ENCODE measurements at places on chromosomes 1 and 21.

- no peaks in the 10 kb centered on the region for H3K4me1 ChIP-seq
- peaks cover 18% of the 10 kb centered on the region for H3K36me3 ChIP-seq
- DNase-seq: no peak
- H3K27ac ChIP-seq: no peak overlapping the region
- H3K4me3 ChIP-seq: no peak overlapping the region
Measured at GRCh38 chr1:244419024-244419423, 32.7 kb downstream of the ADSS2 start.

DNA sequence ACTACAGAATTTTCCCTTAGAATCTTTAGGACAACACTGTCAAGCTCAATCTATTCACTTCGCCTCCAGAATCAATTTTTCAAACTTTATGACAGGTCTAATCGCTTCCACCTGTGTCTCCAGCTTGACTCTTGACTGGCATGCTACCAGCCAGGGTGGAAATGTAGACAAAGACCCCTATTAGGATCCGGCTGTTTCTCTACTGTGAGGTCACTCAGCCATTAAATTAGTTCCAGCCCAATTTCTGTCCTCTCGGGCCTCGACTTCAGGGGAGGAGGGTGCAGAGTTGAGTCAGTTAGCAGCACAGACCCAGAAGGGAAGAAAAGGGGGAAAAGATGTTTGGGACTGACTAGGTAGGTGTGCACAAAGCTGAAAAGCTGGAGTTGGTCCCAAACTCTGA, 78.5 kb downstream of the HLCS start:
- no peaks in the 10 kb centered on the region for H3K27me3 ChIP-seq
- H3K4me1 ChIP-seq: no peaks in the 10 kb centered on the region
- DNase-seq: no peak
- no peaks in the 10 kb centered on the region for H3K36me3 ChIP-seq
- no peak overlapping the region for H3K27ac ChIP-seq

DNA sequence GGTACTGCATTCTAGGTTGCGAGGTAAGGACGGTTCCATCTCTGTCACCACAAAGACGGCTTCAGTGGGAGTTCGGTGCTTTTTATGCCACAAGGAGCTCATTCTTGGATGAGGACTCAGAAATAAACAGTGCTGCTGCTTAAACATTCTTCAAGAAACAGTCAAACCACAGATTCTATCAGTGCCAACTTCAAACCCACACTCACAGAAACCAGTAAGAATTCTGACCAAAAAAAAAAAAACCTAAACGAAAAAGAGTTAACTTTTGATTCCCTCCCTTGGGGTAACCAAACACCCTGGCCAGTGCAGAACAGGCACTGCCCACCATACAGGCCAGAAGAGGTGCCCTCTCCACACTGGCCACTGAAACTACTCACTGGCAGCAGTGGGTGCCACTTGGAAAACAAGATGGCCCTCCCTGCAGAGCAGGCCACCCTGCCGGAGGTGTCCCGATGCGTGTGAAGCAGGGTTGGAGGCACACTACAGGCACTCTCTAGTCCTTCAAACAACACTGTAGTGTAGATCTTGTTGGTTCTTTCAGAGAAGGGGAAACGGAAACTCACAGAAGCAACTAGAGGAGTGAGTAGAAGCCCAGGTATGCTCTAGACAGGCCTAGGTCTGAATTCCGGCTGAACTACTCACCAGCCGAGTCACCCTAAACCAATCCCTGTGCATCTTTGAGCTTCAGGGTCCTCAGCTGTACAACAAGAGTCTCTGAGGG, 87.3 kb upstream of the TLR5 start:
- peaks cover 3% of the 10 kb centered on the region for H3K27me3 ChIP-seq
- H3K4me1 ChIP-seq: peaks cover 20% of the 10 kb centered on the region
- peak overlapping the region; percentile 96 for H3K27ac ChIP-seq
- DNase-seq: peak; percentile 98
- peak overlapping the region; percentile 1 for H3K4me3 ChIP-seq

DNA sequence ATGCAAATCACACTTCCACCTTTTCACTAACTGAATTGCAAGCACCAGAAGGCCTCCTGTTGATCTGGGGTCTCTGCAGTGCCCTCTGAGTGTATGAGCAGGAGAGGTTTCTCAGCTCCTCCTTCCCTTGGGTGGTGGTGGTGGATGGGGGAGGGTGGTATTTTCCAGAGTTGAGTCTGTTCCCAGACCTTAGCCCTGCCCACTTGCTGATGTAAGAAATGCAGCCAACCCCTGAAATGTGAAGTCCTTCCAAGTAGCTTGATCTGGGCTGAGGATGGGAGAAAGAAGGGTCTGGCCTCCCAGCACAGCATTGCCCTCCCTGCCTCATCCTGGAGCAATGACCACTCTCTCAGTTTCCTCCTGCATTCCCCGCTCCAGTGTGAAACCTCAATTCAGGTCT, 6.3 kb upstream of the FOXD2 start:
- H3K4me1 ChIP-seq: peaks cover 2% of the 10 kb centered on the region
- H3K36me3 ChIP-seq: no peaks in the 10 kb centered on the region
- peak; percentile 59 for DNase-seq
- H3K27ac ChIP-seq: no peak overlapping the region
- H3K4me3 ChIP-seq: no peak overlapping the region

DNA sequence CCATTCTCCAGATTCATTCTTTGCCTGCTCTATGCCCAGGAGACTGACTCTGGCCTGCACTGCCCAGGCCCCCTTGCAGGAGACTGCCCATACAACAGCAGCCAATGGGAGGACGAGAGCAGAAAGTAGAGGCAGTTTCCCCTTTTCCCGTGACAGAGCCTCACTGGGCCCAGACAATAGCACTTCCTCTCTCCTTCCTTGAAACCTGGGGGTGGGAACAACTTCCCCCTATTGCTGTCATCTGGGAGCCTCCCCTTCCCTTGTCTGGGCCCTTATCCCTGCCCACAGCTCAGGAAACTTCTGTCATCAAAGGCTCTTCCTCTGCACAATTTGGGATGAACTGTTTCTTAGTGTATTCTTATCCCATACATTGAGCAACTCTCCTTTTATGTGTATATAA, 60.8 kb upstream of the KCNJ15 start:
- no peak overlapping the region for H3K27ac ChIP-seq
- H3K36me3 ChIP-seq: no peaks in the 10 kb centered on the region
- no peak overlapping the region for H3K4me3 ChIP-seq

DNA sequence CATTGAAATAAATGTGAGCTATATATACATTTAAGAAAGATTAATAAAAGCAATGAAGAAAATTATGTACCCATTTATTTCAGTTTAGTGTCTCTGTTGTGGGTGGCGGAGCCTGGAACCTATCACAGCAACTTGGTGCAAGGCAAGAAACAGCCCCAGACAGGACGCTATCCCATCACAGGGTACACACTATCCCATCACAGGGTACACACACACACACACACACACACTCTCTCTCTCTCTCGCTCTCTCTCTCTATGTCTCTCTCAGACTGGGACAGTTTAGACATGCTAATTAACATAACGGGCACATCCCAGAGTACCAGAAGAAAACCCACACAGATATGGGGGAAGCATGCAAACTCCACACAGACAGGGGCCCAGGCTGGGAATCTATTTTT, 6.5 kb upstream of the IL6R start:
- no peak for DNase-seq
- no peaks in the 10 kb centered on the region for H3K36me3 ChIP-seq
- no peak overlapping the region for H3K4me3 ChIP-seq
- no peaks in the 10 kb centered on the region for H3K4me1 ChIP-seq
- peaks cover 11% of the 10 kb centered on the region for H3K27me3 ChIP-seq

DNA sequence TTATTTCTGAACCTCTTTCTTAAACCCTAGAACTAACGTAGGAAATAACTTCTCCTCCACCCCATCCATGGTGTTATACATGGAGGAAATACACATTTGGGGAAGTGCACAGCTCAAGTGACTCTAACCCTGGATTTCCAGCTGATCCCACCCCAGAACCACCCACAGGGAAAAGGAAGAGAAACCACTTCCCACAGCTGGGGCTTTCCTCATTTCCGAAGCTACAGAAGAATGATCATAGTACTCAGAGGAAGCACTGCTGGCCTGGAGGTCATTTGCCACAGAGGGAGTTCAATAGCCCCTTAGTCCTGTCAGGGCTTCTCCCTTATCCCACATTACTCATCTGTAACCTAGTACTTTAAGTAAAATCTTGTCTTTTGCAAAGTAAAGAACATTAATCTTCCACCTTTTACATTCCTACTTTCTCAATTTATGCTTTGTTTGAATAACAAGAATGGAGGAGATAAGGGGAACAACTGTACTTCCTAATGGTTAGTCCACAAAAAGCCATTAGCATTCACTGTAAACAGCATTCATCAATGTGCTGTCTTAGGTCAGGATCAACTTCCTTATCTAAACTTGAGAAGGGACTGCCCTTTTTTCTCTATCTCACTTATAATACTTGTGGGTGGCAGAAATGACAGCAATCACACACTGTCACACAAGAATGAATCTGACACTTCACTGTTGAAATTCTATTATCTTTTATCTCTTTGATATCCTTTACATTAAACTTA, 63.0 kb upstream of the RGS1 start:
- peak; percentile 61 for DNase-seq
- H3K36me3 ChIP-seq: no peaks in the 10 kb centered on the region
- H3K27ac ChIP-seq: no peak overlapping the region
- no peaks in the 10 kb centered on the region for H3K27me3 ChIP-seq
- H3K4me3 ChIP-seq: no peak overlapping the region

- DNase-seq: no peak
- no peak overlapping the region for H3K27ac ChIP-seq
- no peaks in the 10 kb centered on the region for H3K36me3 ChIP-seq
- no peak overlapping the region for H3K4me3 ChIP-seq
Measured at GRCh38 chr1:200372885-200373181, 37.0 kb downstream of the ZNF281 start.

DNA sequence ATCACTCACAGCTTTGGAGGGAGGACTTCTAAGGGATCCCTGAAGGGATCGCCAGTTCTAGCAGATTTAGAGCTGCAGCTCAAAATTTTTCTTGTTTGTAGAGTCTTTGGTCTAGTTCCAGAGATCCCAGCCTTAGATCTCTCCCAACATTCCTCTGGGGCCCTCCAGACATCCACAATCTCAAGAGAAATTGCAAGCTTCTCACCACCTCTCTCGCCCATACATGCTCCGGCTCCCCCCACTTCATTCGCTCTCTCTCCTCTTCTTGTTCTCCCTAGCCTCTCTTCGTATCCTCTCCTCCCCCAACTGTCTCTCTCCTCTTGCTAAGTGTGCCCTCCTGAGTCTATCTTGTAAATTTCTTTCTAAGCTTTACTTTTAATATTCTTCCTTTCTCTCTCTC, 15.1 kb upstream of the TUT4 start:
- H3K27me3 ChIP-seq: peaks cover 7% of the 10 kb centered on the region
- peak overlapping the region; percentile 14 for H3K4me3 ChIP-seq
- no peak overlapping the region for H3K27ac ChIP-seq
- DNase-seq: peak; percentile 22
- no peaks in the 10 kb centered on the region for H3K4me1 ChIP-seq
- no peaks in the 10 kb centered on the region for H3K36me3 ChIP-seq

DNA sequence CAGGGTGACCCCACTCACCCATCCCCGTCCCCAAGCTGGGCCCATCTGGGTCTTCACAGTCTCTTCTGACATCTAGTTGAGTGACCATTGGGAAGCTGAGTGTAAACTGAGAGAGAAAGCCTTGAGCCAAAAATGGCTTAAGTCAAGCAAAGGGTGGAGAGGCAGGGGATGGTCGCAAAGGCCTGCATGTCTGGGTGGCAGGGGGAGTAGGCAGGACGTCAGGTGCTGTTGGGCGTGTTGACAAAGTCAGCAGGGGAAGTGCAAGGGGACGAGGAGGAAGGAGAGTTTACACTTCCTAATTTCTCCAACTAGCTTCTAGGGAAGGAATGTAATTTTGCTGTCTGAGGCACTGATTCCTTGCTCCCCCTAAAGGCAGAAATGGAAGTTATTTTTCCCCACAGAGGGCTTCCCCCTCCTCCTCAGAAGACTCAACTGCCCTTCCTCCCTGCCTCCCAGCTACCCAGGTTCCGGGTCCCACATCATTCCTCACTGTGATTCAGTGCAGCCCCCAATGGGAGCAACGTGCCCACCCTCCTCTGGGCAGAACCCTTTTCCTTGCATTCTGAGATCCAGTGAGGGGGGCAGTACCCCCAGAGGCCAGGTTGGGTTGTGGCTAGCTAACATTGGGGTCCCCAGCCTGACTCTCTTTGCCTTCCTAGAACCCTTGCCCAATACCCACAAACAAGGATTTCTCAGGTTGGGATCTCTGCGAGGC, 1.2 kb upstream of the ADORA1 start:
- H3K4me1 ChIP-seq: peaks cover 4% of the 10 kb centered on the region
- H3K27me3 ChIP-seq: peaks cover 33% of the 10 kb centered on the region
- H3K27ac ChIP-seq: no peak overlapping the region
- H3K4me3 ChIP-seq: no peak overlapping the region

- DNase-seq: no peak
- H3K4me1 ChIP-seq: peaks cover 10% of the 10 kb centered on the region
- no peak overlapping the region for H3K27ac ChIP-seq
- H3K4me3 ChIP-seq: no peak overlapping the region
Measured at GRCh38 chr1:207883660-207884250, 27.2 kb downstream of the CD34 start.

DNA sequence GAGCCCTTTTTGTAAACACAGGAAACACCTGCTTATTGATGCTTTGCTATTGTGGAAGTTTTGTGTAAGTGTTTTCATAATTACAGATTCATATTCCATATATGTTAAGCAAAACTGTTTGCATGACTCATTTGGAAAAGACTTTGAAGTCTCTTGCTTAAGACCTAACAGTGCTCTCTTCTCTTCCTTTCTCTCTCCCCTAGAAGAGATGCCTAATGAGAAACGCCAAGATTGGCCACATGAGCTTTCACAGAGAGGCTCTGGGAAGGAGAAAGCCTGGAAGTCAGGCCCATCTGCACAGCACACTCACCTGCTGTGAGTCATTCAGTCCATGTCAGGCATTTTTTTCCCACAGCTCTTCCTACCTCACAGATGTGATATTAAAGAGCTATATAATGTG, 101.6 kb upstream of the PALMD start:
- H3K4me1 ChIP-seq: peaks cover 6% of the 10 kb centered on the region
- H3K27me3 ChIP-seq: no peaks in the 10 kb centered on the region
- no peaks in the 10 kb centered on the region for H3K36me3 ChIP-seq
- H3K4me3 ChIP-seq: no peak overlapping the region
- DNase-seq: peak; percentile 67

- H3K27me3 ChIP-seq: no peaks in the 10 kb centered on the region
- no peak overlapping the region for H3K27ac ChIP-seq
- no peaks in the 10 kb centered on the region for H3K4me1 ChIP-seq
- H3K4me3 ChIP-seq: no peak overlapping the region
- no peaks in the 10 kb centered on the region for H3K36me3 ChIP-seq
- no peak for DNase-seq
Measured at GRCh38 chr1:107670397-107671040, 294.5 kb downstream of the VAV3 start.

- no peak overlapping the region for H3K4me3 ChIP-seq
- no peaks in the 10 kb centered on the region for H3K36me3 ChIP-seq
- H3K27ac ChIP-seq: no peak overlapping the region
- H3K27me3 ChIP-seq: no peaks in the 10 kb centered on the region
Measured at GRCh38 chr1:168966217-168966616, 140.3 kb upstream of the ATP1B1 start.

GRCh38 chr21:42404539-42404938, 837 bp downstream of the UBASH3A start:
- no peak overlapping the region for H3K27ac ChIP-seq
- no peaks in the 10 kb centered on the region for H3K27me3 ChIP-seq
- no peak overlapping the region for H3K4me3 ChIP-seq
- H3K4me1 ChIP-seq: no peaks in the 10 kb centered on the region
- DNase-seq: no peak

GRCh38 chr1:219907772-219908070, 20.6 kb downstream of the SLC30A10 start:
- no peaks in the 10 kb centered on the region for H3K36me3 ChIP-seq
- no peaks in the 10 kb centered on the region for H3K4me1 ChIP-seq
- no peak for DNase-seq
- no peak overlapping the region for H3K4me3 ChIP-seq
- H3K27me3 ChIP-seq: no peaks in the 10 kb centered on the region

All from fibroblast of lung (primary cell).